Vagina (tissue), 2 donors: ENCODE measurements at places on chromosomes 16 and 17. TPM values are rescaled to one million over a fixed set of nuclear protein-coding genes. Genes with fewer than 3 reads are reported as not detected.

- H3K36me3 ChIP-seq, result no peaks in the 10 kb centered on the region
- H3K4me3 ChIP-seq, result no peak overlapping the region
- peaks cover 26% of the 10 kb centered on the region for H3K4me1 ChIP-seq
- H3K27me3 ChIP-seq, result no peaks in the 10 kb centered on the region
- peak overlapping the region; percentile 85 for H3K27ac ChIP-seq
These were observed 7.4 kb upstream of the EEF2K start for GRCh38 chr16:22198547-22199293.

GRCh38 chr17:48630925-48631692 lies 5.0 kb upstream of the HOXB9 start:
- H3K36me3 ChIP-seq, result no peaks in the 10 kb centered on the region
- DNase-seq, result no peak
- peaks cover 7% of the 10 kb centered on the region for H3K27me3 ChIP-seq
- H3K4me3 ChIP-seq, result no peak overlapping the region
- no peak overlapping the region for H3K27ac ChIP-seq
- H3K4me1 ChIP-seq, result peaks cover 18% of the 10 kb centered on the region

- no peak for DNase-seq
- no peaks in the 10 kb centered on the region for H3K36me3 ChIP-seq
- H3K27me3 ChIP-seq, result no peaks in the 10 kb centered on the region
- no peak overlapping the region for H3K4me3 ChIP-seq
These were observed 123.0 kb upstream of the DYNLRB2 start for GRCh38 chr16:80417706-80418271.

DNA sequence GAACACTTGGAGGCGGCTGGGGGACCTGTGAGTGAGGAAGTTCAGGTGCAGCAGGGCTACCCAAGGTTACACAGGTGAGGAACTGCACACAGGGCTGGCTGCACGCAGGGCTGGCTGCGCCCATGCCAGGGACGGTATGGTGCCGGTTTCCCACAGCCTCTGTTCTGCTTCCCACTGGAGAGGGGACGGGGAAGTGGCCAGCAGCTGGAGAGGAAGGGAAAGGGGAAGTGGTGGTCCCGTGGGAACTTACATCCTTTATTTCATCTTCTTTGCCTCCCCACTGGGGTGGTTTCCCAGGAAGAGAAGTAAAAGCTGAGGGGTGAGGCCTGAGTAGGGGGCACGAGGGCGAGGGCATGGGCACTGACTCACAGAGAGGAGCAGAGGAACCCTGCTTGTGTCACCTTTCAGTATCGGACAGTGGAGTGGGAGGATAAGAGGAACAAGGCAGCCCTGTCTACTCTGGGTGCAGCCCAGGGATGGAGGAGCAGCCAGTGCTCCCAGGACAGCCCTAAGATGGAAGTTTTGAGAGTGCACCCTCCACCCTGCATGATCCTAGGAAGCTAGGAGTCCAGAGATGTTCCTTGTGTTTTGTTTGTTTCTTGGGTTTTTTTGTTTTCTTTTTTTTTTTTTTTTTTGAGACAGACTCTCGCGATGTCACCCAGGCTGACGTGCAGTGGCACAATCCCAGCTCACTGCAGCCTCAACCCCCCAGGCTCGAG lies 25.5 kb upstream of the CDH1 start:
- peaks cover 5% of the 10 kb centered on the region for H3K4me1 ChIP-seq
- H3K36me3 ChIP-seq, result no peaks in the 10 kb centered on the region
- no peak for DNase-seq
- H3K27ac ChIP-seq, result no peak overlapping the region
- no peak overlapping the region for H3K4me3 ChIP-seq

- no peak overlapping the region for H3K4me3 ChIP-seq
- no peak overlapping the region for H3K27ac ChIP-seq
- no peaks in the 10 kb centered on the region for H3K4me1 ChIP-seq
- DNase-seq, result no peak
- peaks cover 22% of the 10 kb centered on the region for H3K36me3 ChIP-seq
These were observed 127.0 kb downstream of the BANP start for GRCh38 chr16:88078111-88078775.

- H3K27ac ChIP-seq, result no peak overlapping the region
- no peak overlapping the region for H3K4me3 ChIP-seq
- no peaks in the 10 kb centered on the region for H3K4me1 ChIP-seq
These were observed 122.9 kb downstream of the SDK2 start for GRCh38 chr17:73521376-73521775.

- H3K27me3 ChIP-seq, result no peaks in the 10 kb centered on the region
- H3K4me1 ChIP-seq, result peaks cover 14% of the 10 kb centered on the region
- no peaks in the 10 kb centered on the region for H3K36me3 ChIP-seq
- peak overlapping the region; percentile 96 for H3K27ac ChIP-seq
- H3K4me3 ChIP-seq, result peak overlapping the region; percentile 68
These were observed 1.3 kb downstream of the NF1 start for GRCh38 chr17:31096106-31096436.

GRCh38 chr16:50367777-50368409 lies 895 bp downstream of the BRD7 start:
- H3K4me1 ChIP-seq, result peaks cover 35% of the 10 kb centered on the region
- H3K4me3 ChIP-seq, result peak overlapping the region; percentile 96
- no peak for DNase-seq

The KRT27 gene
- total RNA-seq, result not detected

DNA sequence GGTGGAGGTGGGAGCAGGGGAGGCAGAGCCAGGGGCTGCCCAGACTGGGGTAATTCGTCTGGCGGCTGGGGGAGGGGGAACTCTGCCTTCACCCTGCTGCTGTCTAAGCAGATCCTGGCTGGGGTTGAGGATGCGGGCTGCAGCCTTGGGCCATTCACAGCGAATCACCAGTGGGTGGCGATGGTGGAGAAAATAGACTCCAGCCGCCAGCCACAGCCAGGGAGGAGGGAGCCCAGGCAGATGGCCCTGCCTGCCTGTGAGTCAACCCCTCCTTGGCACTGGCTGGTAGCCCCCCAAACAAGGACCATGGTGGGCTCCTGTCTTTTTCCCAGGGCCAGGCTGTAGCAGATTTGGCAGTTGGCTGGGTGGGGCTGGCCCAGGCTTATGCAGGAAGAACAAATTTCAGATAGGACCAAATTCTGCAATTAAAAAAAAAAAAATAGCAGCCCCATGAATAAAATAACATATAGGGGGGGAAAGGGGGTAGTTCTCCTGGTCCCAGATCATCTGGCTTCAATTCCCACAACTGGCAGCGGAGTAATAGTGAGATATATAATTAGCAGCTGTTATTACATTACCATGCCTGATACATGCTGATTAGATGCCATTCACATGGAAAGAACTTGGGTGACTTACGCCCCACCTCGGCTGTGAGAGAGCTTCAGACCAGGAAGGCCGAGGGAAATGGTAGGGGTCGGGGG lies 41.5 kb upstream of the CDH5 start:
- H3K27me3 ChIP-seq, result no peaks in the 10 kb centered on the region

DNA sequence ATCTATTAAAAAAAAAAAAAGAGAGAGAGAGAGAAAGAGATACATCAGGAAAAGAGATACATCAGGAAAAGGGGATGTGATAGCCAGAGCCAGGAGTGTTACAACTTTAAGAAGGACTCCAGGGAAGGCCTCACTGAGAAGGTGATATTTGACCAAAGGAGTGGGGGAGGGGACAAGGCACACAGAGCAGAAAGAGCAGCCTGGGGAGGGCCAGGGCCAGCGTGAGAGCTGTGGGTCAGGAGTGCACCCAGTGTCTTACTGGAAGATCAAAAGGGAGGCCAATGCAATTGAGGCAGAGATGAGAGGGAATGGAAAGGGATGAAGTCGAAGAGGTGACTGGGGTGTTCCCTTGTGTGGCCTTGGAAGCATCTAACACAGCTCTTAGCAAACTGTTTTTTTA lies 7.7 kb downstream of the ASPHD1 start:
- no peak for DNase-seq
- no peaks in the 10 kb centered on the region for H3K36me3 ChIP-seq
- no peak overlapping the region for H3K27ac ChIP-seq
- no peak overlapping the region for H3K4me3 ChIP-seq
- no peaks in the 10 kb centered on the region for H3K27me3 ChIP-seq
- H3K4me1 ChIP-seq, result no peaks in the 10 kb centered on the region

DNA sequence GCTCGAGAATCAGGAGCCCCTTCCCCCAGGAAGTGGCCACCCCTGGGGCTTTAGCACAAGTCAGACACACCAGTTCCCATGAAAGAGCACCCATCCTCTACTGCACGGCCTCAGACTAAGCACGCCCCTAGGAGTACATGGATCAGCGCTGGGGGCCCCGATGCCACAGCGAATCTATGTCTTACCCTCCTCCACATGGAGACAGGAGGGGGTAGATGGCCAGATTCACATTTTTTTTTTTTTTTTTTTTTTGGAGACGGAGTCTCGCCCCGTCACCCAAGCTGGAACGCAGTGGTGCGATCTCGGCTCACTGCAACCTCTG lies 3.2 kb upstream of the EXOSC6 start:
- no peaks in the 10 kb centered on the region for H3K27me3 ChIP-seq
- peaks cover 69% of the 10 kb centered on the region for H3K36me3 ChIP-seq
- no peak for DNase-seq
- H3K4me1 ChIP-seq, result peaks cover 11% of the 10 kb centered on the region
- no peak overlapping the region for H3K4me3 ChIP-seq

DNA sequence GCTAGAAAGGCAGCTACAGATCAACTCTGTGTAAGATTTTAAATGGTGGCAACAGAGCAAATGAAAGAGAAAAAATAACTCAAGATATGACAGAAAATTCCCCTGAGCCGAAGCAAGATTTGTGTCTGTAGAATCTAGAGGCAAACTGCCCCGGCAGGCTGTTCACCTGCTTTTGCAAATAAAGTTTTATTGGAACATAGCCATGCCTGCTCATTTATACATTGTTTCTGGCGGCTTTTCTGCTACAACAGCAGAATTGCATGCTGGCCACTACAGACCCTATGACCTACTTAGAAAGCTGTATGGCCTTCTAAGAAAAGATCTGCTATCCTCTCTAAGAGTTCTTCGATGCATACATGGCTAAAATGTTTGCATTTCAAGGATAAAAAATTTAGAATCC lies 119.5 kb downstream of the SALL1 start:
- DNase-seq, result no peak
- H3K4me3 ChIP-seq, result no peak overlapping the region
- no peaks in the 10 kb centered on the region for H3K4me1 ChIP-seq
- no peaks in the 10 kb centered on the region for H3K36me3 ChIP-seq
- H3K27me3 ChIP-seq, result no peaks in the 10 kb centered on the region

The DRC3 gene
- 0.74 TPM for total RNA-seq

The SRCAP gene
- total RNA-seq, result 28.5 TPM

GRCh38 chr16:55037046-55037445 lies 106.4 kb downstream of the IRX5 start:
- peak; percentile 16 for DNase-seq
- H3K27ac ChIP-seq, result no peak overlapping the region
- H3K27me3 ChIP-seq, result no peaks in the 10 kb centered on the region
- no peaks in the 10 kb centered on the region for H3K4me1 ChIP-seq
- no peak overlapping the region for H3K4me3 ChIP-seq

- no peaks in the 10 kb centered on the region for H3K36me3 ChIP-seq
- H3K27ac ChIP-seq, result no peak overlapping the region
- no peak for DNase-seq
These were observed 475.0 kb downstream of the HS3ST3B1 start for GRCh38 chr17:14775731-14776492.

DNA sequence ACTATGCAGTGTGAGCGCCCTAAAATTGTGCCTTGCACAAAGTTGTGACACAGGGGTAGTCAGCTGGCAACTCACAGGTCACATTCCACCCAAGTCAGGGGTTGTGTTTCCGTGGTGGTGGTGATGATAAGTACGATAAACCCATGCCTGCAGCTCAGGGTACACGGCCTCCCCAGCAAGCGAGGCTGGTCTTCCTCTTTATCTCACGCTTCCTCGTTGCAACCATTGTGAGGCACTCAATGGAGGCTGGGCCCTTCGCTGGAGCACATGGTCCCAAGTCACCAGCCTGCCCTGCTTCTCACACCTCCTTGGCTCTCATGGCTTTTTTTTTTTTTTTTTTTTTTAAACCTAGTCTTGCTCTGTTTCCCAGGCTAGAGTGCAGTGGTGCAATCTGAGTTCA lies 307.5 kb downstream of the CPPED1 start:
- no peaks in the 10 kb centered on the region for H3K27me3 ChIP-seq
- no peaks in the 10 kb centered on the region for H3K4me1 ChIP-seq
- H3K27ac ChIP-seq, result no peak overlapping the region
- H3K4me3 ChIP-seq, result no peak overlapping the region
- no peak for DNase-seq

GRCh38 chr16:3659251-3659650 lies 4.8 kb downstream of the DNASE1 start:
- DNase-seq, result no peak
- no peak overlapping the region for H3K27ac ChIP-seq
- no peak overlapping the region for H3K4me3 ChIP-seq
- no peaks in the 10 kb centered on the region for H3K27me3 ChIP-seq
